Spinal cord (tissue), 10 donors: ENCODE measurements at places on chromosomes 6 and 20.

DNA sequence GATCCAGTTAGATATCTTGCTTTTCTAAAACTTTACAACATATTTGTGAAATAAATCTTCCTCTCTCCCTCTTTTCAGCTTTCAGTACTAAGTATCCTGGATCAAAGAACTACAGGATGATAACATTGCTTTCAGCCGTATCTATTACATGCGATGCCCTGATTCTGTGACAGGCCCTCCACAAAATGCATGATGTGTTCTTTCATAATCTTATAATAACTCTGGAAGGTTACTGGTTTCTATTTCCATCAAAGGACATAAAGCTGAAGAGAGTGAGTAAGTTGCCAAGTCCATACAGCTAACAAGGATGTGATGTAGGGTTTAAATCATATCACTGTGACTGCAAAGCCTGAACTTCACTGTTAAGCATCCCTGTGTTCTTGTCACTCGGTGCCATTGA is 62.9 kb upstream of the ADGRG6 start:
- no peak for DNase-seq

DNA sequence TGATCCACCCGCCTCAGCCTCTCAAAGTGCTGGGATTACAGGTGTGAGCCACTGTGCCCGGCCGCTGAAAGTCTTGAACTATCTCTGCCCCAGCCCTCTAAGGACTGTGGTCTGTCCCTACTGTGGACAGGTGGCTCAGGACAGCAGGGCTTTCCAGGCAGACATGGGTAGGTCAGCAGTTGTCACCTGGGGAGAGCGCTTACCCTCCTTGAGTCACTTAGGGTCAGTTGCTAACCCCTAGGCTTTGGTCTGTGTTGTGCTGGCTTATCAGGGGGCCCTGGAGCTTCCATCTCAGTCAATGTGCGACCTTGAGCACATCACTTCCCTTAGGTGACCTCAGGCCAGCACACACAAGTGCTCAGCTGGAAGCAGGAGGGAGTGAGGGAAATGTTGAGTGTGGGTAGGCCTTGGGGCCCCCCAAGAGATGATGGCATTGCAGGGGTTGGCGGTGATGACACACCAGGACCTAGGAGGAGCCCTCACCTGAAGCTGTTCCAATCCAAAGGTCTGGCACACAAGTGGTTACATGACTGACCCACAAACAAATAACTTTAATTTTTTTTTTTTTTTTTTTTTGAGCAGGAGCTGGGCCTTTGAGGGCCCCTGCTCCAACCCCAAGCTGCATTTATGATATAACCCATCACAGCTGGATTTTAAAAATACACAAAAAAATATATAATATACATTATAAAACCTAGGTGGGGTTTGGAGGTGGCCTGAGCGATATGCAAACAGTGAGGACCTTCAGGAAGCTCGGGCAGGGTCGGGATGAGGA is 5.1 kb downstream of the RPL10A start:
- DNase-seq: no peak

- no peak for DNase-seq
These were observed 9.5 kb downstream of the SIRPG start for GRCh38 chr20:1648101-1648500.

DNA sequence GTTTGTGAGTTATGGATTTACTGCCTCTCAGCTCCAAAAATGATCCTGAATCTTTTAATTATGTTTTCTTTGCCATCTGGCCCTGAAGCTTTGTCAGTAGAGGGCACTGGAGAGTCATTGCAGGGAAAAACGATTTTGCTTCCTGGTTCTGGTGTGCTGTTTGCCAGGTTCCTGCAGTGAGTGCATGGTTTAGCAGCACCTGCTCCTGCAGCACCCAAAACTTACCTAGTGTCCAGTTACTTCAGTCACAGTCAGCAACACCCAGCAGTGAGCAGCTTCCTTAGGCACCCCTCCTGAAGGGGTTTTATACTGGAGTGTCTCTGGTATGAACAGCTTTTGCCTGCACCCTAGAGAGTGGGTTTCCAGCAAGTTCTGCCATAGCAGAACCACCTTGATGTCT is 6.0 kb upstream of the TRIM26 start:
- DNase-seq: no peak

DNA sequence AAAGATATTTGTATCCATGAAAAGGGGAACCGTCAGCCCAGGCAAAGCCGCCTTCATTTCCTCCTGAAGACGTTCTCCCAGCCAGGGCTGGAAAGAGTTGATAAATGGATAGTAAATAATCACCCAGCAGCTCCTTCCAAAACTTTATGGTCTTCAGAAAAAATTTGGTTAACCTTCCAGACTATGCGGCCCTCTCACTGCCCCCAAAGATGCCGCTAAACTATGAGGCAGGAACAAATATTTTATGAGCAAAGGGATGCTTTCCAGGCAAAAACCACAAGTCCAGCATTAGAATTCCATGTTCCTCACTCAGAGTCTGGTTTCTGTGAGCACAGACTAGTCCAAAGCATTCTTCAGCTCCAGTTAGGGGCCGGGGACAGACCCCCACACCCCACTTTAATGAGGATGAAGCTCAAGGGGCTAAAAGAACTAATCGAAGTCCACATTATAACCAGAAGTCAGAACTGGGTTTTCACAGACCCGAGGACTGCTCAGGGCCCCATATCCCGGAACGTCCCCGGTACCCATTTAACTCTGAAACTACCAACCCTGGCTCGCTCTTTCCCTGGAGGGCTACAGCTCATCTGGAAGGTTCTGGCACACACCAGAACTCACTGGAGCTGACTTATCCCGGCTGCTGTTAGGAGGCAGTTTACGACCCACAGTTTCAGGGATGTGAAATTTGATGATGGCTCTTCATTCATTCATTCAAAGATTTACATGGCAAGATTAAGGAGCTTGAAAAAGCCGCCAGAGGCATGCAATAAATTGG is 29.4 kb downstream of the BMP7 start:
- DNase-seq: no peak
